ENCODE measurements at places on chromosomes 3 and 15.
A peak's percentile ranks its signal among the peaks of the same experiment; 100 is the strongest.

DNA sequence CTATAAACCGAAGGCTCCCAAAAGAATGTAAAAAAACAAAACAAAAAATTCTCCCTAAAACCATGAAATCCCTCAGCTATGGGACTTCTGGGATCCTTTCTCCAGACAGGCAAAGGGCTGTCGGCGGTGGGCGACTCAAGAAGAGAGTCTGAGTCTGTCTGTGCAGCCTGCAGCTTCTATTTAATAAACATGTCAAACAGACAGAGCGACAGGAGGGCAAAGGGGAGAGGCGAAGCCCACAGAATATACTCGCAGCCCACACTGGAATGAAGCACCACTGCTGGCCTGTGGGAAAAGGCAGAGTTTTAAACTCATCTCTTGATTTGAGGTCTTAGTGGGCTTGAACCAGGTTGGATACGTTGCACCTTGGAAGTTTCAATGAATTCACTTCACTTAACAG lies 40.2 kb downstream of the ISL2 start:
- no peak for DNase-seq

- no peak for DNase-seq
Measured at GRCh38 chr3:127997016-127997415, 55.2 kb upstream of the SEC61A1 start.

- DNase-seq: peak; percentile 79
Measured at GRCh38 chr15:31327669-31328427, 1.2 kb downstream of the KLF13 start.

GRCh38 chr3:21644268-21644667 lies 106.7 kb downstream of the ZNF385D start:
- no peak for DNase-seq

GRCh38 chr3:156614642-156615511 lies 59.5 kb upstream of the TIPARP start:
- no peak for DNase-seq

GRCh38 chr3:14789640-14790285 lies 29.0 kb upstream of the FGD5 start:
- no peak for DNase-seq

GRCh38 chr3:73137736-73138403 lies 76.4 kb downstream of the EBLN2 start:
- no peak for DNase-seq

GRCh38 chr3:51637941-51638471 lies 33.0 kb upstream of the TEX264 start:
- peak; percentile 55 for DNase-seq

DNA sequence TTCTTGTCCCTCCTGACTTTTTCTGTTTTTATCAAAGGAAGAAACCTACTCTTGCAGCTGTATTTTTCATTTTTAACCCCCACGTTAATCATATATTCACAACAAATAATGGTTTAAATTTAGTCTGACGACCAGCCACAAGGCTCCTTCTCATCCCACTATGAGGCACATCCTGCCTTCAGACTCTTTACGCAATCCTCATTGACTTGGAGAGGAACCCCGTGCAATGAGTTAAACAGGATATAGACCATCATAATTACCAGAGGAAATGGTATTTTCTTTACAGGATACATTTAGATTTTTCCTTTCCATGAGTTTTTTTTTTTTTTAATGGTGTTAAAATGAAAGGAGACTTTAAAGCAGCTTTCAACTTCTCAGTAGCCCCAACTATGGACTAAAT lies 68.5 kb downstream of the WWTR1 start:
- DNase-seq: no peak

GRCh38 chr3:168497741-168498140 lies 402.0 kb upstream of the GOLIM4 start:
- DNase-seq: no peak

- peak; percentile 52 for DNase-seq
Measured at GRCh38 chr15:64895285-64896065, 16.2 kb upstream of the ANKDD1A start.

DNA sequence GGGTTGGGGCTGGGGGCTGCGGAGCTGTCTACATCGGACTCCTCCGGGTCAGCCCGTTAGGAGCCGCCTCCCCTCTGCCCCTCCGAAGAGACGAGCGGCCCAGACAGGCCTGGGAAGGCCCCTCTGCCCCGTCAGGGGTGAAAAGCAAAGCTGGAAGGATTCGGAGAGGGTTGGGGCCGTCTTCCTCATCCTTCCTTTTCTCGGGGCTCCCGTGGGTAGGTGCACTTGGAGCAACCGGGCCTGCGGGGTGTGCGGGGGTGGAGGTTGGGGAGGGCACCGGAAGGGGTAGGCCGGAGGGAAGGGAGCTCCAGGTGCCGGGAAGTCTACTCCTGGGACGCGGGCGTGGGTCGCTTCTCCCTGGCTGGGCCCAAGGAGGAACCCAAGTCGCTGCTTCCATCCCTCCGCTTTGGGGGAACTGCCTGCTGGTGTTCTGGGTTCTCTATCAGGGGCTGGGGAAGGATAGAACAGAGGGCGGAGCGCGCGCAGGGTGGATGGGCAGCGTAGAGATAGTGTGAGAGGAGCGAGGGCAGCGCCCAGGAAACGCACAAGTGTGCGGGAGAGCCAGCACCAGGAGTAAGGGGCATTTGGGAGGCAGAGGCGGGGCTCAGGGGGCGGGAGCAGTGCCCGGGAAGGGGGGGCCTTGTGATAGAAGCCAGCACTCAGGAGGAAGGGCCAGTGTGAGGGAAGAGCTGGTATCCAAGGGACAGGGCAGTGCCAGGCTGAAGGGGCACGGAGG lies 590 bp downstream of the POLR2H start:
- peak; percentile 69 for DNase-seq

DNA sequence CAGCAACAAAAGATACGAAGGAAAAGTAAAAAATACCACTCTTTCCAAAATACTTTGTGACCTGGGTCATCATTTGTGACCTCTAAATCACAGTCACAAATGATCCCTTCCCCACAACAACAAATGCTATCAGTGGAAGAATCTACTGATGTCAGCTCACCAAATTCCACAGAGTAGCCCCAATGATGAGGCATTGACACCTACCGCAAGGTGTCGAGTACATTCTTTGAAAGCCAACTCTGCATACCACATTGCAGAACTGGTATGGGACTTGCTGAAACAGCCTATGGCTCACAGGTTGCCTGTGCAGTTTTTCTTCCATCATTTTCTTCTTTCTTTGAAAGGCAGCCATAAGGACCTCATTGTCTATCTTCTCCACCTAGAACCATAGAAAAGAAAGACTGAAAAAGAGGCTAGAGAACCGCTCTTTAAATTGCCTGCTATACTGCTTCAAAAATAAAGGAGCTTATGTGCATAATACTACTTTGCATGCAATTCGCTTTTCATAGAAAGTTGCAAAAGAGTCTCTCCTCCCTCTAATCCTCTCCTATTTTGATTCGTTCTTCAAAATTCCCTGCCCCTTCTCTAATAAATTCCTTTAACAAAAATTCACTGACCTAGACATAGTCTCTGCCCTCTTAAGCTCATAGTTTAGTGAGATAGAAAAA lies 21.4 kb upstream of the KPNA1 start:
- DNase-seq: no peak

GRCh38 chr3:184590795-184591194 lies 29.2 kb downstream of the EPHB3 start:
- DNase-seq: no peak

DNA sequence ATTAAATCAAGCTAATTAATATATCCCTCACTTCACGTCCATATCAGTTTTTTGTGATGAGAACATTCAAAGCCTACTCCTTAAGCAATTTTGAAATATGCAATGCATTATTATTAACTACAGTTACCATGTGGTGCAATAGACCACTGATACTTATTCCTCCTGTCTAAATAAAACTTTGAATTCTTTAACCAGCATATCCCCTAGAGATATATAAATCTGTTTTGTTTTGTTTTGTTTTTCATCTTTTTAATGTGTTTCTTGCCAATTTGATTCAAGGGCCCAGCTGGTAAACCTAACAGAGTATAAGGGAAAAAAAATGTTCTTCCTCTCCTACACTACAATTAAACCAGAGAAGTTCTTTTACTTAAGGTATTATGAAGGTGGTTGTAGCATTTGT lies 524.2 kb downstream of the NAALADL2 start:
- no peak for DNase-seq

- DNase-seq: no peak
Measured at GRCh38 chr3:68467465-68467864, 464.9 kb downstream of the TAFA4 start.

- no peak for DNase-seq
Measured at GRCh38 chr3:171283183-171283847, 176.9 kb downstream of the TNIK start.

- peak; percentile 42 for DNase-seq
Measured at GRCh38 chr15:40081691-40082194, 26.9 kb downstream of the BMF start.

DNA sequence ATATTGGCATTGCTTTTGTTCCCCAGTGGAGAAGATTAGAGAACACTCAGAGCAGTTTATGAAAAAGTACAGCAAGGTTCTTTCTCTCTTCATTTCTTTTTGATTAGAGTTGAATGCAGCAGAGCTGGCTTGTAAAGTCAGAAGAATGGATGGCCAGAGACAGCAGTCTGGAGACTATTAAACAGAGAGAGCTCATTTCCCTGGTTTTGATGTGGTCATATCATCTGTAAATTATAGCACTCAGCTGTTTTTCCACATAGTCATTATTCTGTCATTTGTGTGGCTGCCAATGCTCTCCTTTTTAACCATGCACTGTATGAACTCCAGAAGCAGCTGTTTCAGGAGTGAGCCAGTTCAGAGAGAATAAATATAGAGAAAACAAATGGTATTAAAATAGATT lies 177.4 kb upstream of the CRBN start:
- no peak for DNase-seq

- DNase-seq: peak; percentile 38
Measured at GRCh38 chr3:10505050-10505790, at the start of gene ATP2B2. TSS of gene ATP2B2 (minus strand) at chr3:10505586. CDS start at chr3:10449543, 56,043 bp downstream.

DNA sequence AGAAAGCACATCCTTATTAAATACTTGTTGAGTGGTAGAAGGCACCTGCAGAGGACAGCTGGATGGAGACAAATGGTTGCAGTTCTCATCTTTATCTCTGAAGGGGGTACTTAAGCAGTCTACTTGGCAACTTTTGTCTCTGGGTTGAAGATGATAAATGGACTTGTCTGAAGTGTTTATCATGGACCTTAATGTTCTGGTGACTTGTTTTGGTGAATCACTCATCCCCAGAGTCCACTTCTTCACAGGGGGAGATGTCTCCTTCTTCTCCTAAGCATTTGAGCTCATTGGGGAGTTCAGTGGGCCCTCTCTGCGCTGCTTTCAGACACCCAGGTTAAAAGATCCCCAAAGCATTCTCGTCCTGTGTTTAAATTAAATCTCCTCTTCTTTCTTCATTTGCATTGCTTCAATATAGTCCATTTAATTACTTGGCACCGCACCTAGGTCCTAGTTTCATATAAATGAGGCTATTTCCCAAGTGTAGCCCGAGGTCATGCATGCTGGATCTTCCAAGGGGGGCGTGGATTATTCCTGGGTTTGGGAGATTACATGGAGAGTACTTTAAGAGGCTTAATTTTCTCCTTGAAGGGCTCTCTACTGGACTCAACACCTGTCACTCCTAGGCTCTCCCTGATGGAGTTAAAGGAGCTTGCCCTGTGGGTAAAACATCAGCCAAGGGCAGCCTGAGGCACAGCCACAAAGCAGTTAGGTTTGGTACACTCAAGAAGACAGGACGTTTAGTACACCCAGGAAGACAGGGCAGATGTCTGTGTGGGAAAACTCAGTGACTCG lies 239.3 kb upstream of the C2CD4B start:
- no peak for DNase-seq

DNA sequence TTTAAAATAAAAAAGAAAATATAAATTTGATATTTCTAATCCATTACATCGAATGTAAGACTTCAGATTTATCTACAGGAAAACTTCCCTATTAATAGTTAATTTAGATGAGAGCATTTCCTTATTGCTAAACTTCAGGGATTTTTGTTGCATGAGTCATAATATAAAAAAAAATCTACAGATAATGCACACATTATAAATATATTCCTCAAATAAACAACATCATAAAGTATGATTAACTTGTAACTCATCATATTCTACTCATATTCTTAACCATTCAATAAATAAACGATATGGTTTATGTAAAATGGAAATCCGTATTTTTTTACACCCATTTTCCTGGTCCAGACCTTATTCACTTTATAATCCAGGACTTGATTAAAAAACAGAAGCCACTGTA lies 477.0 kb downstream of the EPHA3 start:
- DNase-seq: no peak

- peak; percentile 40 for DNase-seq
Measured at GRCh38 chr15:90358124-90359033, 6.3 kb downstream of the ZNF774 start.

- DNase-seq: no peak
Measured at GRCh38 chr3:50220109-50220508, 15.0 kb downstream of the SLC38A3 start.

GRCh38 chr15:47961401-47962090 lies 159.2 kb upstream of the SLC24A5 start:
- DNase-seq: peak; percentile 35

DNA sequence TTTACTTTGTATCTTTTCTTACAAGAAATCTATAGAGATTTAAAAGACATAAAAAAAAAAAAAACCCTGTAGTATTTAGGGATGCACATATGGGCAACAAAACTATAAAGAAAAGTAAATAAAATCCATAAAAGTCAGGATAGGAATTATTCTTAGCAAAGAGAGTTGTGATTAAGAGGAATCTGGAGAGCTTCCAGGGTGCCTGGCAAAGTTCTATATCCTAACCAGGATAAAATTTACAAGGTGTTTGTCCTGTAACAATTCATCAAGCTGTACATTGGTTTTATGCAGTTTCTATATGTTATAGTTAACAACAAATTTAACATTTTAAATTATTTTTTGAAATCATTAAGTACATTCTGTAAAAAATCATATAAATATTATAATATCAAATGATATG lies 7.9 kb downstream of the SECISBP2L start:
- no peak for DNase-seq

DNA sequence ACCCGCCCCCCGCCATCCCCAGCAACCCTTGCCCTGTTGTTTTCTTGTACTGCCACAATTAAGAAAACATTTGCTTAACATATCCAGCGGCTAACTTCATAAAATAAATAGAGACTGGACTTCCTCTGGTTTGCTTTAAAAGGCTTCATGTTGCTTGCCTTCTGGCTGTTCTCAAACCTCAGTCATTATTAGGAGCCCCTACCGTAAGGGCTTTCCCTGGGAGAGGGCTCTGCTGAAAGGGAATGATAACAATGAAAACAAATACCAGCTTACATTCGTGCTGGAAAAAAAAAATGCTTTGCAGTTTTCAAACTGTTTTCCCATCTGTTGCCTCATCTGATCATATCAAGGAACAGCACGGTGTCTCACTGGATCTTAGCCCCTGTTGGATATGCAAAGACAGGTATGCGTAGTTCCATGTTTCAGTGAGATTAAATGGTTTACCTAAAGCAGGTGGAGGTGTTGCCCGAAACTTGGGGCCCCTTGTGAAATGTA lies 77.2 kb upstream of the VGLL4 start:
- DNase-seq: no peak

GRCh38 chr3:170056710-170057454 lies 19.1 kb downstream of the GPR160 start:
- no peak for DNase-seq

- no peak for DNase-seq
Measured at GRCh38 chr3:33391255-33391995, 48.8 kb downstream of the UBP1 start.
